NCI-H2029 (cell line): ENCODE measurements at places on chromosomes 12 and 14.

DNA sequence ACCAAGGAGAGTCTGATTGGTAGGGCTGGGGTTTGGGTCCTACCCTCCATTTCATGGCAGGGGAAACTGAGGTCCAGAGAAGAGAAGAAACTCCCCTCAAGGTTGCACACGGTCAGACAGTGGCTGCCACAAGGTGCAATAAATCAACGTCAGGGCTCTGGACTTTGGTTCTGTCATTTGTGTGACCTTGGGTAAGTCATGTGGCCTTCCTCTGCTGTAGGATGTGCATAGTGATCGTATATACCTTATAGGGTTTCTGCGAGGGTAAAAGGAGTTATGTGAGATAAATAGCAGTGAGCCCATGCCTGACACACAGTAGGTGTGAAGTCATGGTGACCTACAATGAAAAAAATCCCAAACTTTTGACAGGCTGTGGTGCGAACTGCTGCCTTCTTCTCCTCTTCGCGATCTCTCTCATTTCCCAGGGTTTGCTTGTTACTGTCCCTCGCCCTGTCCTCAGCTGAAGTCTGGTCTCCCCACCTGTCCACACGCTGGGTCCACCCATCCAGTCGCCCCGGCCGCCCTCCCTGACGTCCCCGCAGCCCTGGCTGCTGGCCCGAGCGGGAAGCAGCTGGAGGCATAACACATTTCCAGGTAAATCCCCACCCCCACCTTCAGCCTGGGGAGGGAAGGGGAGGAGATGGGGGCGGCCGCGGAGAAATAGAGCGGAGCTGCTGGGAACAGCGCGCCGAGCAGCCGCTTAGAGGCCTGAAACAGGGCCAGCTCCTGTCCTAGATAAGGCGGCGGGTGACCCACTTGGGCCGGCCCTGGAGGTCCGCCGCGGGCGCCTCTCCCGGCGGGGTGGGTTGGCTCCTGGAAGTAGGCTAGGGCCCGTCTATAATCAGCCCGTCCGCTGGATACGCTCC, 1.8 kb upstream of the FAM222A start:
- no peak for DNase-seq

DNA sequence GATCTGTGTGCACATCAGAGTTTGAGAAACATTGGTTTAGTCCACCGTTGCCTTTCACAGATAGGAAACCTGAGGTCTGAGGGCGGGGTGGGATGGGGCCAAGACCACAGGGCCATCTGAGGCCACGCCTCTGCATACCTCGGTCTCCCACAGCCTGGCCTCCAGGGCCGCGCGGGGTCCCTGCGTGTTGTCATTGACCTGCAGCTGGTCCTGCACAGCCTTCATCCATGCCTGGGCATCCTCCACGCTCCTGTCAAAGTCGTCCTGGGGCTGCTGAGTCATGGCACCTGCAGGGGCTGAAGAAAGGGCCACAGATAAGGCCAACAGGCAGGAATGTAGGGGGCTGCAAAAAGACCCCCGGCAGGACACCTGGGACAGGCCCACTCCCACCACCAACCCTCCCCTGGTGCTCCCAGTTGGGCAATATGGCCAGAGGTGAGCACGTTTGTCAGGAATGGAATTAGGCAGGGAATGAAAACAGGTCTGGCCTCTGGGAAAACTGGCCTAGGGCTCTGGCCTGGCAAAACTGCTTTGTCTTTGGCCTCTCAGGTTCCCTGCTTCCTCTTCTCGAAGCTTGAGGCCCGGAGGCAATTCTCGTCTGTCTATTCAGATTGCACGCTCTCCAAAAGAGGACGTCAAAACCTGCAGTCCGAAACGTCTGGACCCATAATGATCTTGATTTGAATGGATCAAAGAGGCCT, 40.8 kb downstream of the SYNE3 start:
- no peak for DNase-seq

- no peak for DNase-seq
Observed at GRCh38 chr12:117046011-117046369, 53.2 kb downstream of the TESC start.

DNA sequence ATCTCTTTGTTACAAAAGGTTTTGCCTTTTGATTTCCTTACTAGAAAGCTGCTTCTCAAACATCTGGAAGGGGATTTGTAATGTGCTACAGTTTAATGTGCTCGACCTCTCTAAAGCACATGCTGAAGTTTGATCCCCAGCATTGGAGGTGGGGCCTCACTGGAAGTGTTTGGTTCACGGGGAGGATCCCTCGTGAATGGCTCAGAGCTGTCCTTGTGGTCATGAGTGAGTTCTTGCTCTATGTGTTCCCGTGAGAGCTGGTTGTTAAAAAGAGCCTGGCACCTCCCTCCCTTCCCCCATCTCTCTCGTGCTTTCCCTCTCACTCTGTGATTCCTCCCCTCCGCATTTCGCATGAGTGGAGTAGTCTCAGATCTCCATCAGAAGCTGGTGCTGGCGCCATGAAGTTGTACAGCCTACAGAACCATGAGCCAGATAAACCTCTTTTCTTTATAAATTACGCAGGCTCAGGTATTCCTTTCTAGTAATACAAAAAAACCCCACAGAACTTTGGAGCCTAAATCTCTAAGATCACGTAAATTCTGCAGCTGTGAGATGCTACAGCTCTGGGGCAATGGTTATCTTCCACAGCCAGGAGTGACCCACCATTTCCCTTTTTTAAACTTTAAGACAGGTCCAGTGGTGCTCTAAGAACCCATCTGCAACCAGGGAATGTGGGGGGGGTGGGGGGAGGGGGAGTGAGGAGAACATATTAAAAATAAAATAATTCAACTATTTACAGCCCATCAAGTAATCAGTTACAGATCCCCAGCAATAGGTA, 214.4 kb downstream of the FOXN3 start:
- DNase-seq = no peak

DNA sequence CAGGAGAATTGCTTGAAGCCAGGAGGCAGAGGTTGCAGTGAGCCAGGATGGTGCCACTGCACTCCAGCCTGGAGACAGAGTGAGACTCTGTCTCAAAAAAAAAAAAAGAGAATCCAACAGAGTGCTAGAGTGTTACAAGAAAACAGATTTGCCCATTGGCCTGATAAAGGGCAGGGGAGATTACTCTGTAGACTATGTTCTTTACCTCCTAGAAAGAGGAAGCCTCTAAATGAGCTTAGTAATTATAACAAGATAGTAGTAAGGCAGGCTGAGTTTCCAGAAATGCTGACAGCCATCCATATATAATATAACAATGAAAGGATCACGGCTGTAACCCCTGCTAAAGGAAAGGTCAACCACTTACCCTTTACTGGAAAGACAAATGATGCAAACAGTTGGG, 24.4 kb downstream of the AK7 start:
- no peak for DNase-seq

DNA sequence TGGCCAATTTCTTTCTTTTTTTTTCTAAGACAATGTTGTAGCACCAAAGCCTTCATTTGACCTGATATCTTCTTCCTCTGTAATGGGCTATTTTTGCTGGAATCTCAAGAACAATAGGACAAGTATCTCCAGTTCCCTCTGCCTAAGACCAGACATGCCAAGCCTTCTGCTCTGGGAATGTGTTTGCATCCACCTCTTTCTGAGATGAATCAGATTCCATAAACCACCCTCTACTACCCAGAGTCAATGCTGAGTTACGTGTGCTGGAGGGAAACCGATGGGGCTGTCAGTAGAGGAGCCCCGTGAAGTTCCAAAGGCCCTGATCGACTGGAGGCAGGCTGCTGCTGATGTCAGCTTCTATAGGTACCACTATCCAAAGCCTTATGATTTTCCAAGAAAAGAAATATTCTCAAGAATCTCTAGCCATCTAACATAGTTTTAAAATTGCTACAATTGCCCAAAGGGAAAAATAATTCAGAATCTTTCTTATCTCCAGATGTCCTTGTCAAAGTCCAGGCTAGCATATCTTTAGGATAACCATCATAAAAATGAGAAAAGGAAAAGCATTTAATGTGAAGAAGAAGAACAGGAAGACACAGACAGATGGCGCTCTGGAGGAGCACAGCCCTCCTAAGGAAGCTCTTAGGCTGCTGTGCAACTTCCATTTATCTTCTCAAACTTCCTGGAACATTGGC, 101.9 kb downstream of the SLC8A3 start:
- no peak for DNase-seq

DNA sequence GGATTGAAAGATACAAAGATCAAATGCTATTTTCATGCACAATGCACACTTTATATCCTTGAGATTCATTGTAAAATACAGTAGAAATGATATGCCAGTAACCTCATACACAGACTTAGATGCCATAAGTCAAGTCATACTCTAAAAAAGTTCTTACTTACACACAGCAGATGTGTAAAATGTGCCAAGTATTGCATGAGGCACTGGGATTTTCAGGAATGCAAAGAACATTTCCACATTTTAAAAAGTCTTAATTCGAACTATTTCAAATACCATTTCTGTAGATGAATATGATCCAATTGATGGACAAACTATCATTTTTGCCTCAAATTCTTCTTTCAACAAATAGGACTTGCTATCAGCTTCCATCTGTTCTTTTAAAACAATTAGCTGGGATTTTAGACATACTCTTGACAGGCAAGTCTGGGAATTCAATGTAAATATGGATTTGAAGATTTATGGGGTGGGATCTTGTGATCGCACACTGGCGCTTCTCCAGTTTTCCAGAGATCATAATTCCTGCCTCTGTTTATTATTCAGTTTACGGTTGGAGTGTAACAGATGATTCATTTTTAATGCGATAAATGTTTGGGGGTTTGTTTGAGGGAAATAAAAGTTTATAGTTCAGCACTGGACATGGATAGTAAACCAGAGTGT, 183.8 kb downstream of the PAX9 start:
- DNase-seq = no peak

- DNase-seq = no peak
Observed at GRCh38 chr14:103746701-103747100, 31.1 kb downstream of the ZFYVE21 start.

DNA sequence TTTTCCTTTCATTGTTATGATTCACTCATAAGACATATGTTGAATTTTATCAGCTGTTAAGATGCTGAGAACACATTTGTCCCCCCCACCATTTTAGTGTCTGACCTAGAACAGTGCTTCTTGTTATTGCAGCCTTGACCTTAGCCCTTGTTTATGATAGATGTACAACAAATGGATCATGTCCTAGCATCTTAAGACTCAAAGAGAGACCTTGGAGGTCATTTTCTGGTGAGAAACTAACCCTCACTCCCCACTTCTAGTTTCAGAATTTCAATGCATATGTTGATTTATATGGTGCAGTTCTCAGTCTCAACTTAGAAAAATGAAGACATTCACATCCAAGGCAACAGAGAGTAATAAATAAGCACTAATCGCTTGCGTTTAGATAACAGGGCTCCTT, 391.2 kb downstream of the AEBP2 start:
- DNase-seq = no peak

DNA sequence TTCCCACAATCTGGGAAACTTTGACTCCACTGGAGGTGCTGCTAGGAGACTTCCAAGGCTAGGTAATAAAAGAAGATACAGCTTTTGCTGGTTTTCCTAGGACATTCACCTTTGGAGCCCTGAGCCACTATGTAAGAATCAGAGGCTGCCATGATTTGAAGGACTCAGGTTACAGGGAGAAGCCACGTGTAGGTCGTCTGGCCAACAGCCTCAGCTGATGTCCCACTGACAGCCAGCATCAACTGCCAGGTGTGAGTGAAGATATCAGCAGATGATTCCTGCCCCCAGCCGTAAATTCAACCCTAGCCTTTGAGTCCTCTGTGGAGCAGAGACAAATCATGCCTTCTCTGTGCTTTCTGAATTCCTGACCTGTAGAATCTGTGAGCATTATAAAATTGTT, 27.0 kb downstream of the SMOC1 start:
- no peak for DNase-seq

DNA sequence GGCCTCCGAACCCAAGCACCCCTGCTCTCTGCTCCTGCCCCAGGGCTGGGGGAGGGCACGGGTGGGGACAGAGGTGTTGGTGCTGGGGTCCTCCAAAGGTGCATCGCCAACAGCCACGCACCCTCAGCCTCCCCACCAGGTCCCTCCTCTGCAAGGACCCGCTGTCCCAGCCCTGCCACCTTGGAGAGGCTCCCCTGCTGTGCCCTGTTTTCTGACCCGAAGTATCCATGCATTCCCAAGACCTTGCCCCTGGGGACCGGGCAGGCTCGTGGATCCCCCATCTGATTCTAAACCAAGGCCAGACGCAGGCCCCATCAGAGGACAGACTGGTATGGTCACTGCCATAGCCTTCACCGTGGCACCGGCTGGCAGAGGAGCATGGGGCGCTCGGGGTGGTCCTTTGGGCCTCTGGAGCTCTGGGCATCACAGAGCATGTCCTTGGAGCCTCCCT, 22.7 kb upstream of the BEGAIN start:
- no peak for DNase-seq

DNA sequence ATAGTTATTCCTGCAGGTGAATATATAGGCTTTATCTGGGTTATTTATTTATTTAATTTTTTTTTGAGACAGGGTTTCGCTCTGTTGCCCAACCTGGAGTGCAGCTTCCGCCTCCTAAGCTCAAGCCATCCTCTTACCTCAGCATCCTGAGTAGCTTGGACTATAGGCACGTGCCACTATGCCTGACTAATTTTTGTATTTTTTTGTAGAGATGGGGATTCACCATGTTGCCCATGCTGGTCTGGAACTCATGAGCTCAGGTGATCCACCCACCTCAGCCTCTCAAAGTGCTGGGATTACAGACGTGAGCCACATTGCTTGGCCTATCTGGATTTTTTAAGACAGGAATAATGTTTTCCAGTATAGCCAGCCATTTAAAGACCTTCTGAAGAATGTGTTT, 2.0 kb downstream of the RAN start:
- DNase-seq = no peak

GRCh38 chr12:79380402-79380801, 310.4 kb downstream of the PAWR start:
- DNase-seq = no peak

- DNase-seq = no peak
Observed at GRCh38 chr12:41184864-41185263, 3.3 kb upstream of the PDZRN4 start.

GRCh38 chr14:20855652-20856291, 35.4 kb upstream of the RNASE3 start:
- no peak for DNase-seq

DNA sequence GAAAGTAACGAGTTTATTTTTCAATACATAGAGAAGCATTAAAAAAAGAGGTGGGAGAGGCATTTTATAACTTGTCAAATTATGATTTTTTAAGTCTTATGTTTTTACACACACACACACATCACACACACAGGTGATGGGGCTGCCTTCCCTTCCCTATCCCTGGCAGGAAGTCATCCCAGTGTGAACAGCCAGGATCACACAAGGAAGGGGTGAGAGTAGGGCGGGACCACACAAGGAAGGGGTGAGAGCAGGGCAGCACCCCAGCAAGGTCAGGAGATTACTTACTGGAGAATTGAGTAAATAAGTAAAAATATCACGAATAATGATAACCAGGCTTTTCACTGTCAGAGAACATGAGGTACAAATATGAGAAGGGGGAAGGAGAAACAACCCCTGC, 372.6 kb downstream of the SEC23A start:
- DNase-seq = no peak
